ENCODE measurements at places on chromosomes 5 and 9. TPM values are rescaled to one million over a fixed set of nuclear protein-coding genes. Genes with fewer than 3 reads are reported as not detected.

FOXI1 gene
- polyA plus RNA-seq, result not detected

PTGES gene
- polyA plus RNA-seq, result 0.92 TPM

SEC24A gene
- 11.2 TPM for polyA plus RNA-seq

GARNL3 gene
- polyA plus RNA-seq, result 3.0 TPM

PRUNE2 gene
- polyA plus RNA-seq, result 7.4 TPM

ADAMTS2 gene
- polyA plus RNA-seq, result 0.69 TPM

LTC4S gene
- polyA plus RNA-seq, result not detected

POU4F3 gene
- polyA plus RNA-seq, result not detected

NR5A1 gene
- polyA plus RNA-seq, result 0.60 TPM

PCDHB8 gene
- not detected for polyA plus RNA-seq

GRCh38 chr5:81393783-81394718 is at the start of gene ACOT12:
ACOT12 (minus strand) TSS chr5:81394134; CDS start chr5:81394114, 20 bp downstream.
- peak; percentile 61 for DNase-seq

- no peak for DNase-seq
Measured at GRCh38 chr9:134585021-134585561, 56.5 kb upstream of the COL5A1 start.

GRCh38 chr9:86795047-86795442 is 152.3 kb downstream of the GAS1 start:
- no peak for DNase-seq

GRCh38 chr5:43042626-43043399 is 2.7 kb upstream of the ANXA2R start:
- peak; percentile 85 for DNase-seq

DNA sequence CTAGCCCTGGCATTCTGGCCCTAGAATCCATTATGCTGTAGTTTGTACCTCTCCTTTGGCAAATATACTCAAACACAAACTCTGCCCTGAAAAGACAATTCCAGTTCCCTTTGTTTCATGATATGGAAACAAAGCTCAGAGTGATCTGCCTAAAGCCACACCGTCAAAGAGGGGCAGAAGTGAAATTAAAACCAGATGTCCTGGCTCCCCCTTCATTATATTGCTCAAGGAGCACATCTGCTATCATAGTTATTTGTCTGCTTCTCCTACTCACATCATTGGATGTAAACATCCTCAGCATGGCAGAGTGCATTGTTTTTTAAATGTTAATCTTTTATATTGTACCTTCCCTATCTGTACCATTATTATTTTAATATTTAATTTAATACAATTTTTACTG is 266.7 kb upstream of the SMARCA2 start:
- DNase-seq, result no peak

DNA sequence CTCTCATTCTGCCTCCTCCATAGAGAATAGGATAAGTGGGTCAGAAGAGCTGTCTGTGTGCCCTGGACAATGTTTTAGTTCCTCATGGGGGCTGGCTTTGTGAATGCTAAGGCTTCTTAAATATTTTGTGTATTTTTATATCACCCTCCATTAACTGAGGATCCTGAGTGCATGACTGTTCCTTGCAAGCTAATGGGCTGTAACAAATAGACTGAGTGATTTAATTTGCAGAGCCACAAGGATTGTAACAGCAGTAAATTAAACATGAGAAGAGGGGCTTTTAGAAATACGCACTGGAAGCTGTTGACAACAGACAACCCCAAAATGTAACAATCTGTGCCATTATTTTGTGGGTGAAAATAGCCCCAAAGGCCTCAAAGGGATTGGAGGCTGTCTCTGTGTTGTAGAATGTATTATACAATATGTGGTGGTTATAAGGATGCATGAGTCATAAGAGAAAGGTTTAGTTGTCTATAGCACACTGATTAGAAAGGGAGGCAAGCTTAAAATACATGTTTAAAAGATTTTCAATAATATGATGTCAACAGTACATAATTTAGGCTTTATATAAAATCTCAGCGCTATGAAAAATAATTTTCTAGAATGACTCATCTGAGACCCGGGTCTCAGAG is 152.7 kb upstream of the ACTBL2 start:
- no peak for DNase-seq

DNA sequence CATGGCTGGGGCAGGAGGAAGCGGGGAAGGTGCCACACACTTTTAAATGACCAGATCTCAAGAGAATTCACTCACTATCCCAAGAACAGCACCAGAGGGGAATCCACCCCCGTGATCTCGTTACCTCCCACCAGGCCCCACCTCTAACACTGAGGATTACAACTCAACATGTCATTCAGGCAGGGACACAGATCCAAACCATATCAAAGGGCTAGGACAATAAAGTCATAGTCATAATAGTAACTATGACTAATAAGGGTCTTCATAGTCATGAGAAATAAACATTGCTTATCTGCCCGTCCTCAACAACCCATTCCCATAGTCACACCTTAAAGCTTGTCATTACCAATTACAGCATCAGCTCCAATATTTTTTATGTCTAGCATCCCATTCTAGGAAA is 65.3 kb upstream of the SMC2 start:
- no peak for DNase-seq

DNA sequence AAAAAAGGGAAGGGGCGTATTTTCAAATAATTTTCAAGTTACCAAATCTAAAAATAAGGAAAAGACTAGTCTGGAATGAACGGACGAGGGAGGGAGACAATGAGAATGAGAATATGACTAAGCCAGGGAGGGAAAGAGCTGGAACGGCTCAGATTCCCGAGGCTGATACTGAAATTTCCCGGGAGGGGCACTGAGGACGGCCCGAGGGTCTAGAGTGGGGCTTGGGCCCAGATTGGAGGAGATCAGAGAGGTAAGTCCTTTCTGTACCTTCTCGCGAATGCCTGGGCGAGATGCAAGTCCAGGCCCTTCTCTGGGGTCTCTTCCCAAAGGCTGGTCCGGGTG is 3.4 kb upstream of the CCIN start:
- no peak for DNase-seq

DNA sequence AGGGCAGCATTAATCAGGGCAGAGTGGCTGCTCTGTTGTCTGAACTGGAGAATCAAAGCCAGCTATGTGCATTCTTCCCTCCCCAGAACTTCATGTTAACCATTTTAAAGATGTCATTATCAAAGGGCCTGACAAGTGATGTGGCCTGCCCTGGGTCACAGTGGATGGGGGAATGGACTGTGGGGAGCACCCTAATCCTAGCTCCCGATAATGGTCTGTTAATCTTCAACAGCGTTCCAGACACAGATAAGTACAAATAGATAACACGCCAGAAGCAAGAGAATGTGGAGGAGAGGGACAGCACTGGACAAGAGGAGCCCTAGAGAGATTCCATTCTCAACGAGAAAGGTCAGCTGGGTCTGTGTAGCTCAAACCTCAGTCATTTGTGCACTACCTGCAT is 77.5 kb downstream of the DPYSL3 start:
- DNase-seq, result no peak

GRCh38 chr9:88477300-88477751 is 57.7 kb upstream of the NXNL2 start:
- no peak for DNase-seq

GRCh38 chr9:109797006-109797405 is 17.0 kb downstream of the PALM2AKAP2 start:
- no peak for DNase-seq

DNA sequence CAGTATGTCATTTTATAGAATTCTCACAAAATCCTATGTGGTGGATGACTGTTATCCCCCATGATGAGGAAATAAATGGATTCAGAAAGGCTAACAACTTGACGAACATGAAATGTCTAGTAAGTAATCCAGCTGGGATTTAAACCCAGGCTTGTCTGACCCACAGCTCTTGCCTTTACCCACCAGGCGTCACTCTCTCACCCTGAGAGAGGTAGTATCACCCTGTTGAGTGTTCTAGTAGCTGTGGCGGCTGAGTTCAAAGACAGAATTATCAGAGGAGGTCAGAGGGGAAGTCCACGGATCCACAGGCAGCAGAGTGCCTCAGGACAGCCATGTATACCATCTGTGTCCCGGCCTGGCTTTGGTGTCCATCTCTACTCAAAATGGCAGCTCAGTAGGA is 113.8 kb downstream of the ZNF462 start:
- DNase-seq, result no peak

GRCh38 chr5:12022444-12022843 is 118.2 kb upstream of the CTNND2 start:
- no peak for DNase-seq

DNA sequence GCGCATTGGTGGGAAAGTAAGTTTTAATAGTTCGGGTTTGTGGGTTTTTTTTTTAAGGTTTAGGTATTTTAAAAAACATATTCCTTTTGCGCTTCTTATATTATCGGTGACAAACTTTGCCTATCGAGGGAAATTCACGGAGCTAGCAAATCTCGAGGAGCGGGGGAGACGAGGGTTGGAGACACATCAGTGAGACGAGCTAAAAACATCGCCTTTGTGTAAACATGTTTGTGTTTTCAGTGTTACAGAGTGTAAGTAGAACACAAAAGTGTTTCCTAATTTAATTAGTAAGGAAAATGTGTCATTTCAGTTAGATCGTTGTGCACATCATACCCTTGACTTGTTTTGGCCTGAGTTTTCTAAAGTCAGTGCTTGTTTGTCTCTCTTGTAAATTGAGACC is 945 bp downstream of the BTF3 start:
- no peak for DNase-seq

DNA sequence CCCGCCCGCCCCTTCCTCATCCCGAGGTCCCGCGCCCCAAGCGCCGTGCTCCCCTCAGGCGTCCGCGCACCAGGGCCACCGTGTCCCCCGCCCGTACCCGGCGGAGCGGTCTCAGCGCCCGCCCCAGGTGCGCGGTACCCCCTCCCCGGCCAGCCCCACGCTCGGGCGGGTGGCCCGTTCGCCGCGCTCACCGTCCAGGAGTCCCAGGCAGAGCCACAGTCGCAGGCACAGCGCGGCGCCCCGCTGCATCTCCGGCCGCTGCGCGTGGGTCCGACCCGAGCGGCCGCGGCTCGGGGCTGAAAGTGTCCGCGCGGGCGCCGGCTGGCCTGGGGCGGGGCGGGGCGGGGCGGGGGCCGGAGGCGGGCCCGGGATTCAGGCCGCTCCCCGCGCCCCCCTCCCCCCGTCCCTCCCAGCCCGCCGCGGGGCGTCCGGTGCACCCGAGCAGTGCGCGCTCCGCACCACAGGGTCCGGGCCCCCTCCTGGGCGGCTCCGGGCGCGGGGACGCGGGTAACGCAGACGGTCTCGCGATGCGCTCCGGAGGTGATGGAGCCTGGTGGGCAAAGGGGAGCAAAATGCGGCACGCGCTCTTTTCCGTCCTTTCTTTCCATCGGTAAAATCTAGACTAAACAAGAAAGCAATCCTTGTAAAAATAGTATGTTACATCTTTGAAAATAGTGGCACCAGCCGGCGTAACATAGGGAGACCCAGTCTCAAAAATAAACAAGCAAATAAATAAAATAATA is at the start of gene FLT4:
TSS of gene FLT4 (minus strand) at position 304 of the 743 bp plus-strand sequence. CDS start at position 249, 55 bp downstream.
- DNase-seq, result no peak

DNA sequence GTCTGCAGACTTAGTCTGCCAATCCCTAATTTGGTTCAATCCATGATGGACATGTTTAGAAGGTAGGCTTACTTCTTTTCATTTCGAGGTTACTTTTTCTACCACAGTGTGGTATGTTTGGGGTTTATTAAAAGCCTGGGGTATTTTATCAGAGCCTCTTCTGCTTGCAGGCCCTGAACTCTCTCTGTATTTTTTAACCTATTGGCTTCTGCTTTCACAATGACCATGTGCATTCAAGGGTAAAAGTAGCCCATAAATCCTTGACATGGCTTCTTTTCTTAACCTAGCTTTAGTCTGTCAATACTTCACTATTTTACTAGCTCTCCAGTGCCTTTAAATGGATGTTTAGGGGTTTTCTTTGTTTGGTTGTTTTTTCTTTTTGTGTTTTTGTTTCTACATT is 286.6 kb downstream of the FER start:
- DNase-seq, result no peak

DNA sequence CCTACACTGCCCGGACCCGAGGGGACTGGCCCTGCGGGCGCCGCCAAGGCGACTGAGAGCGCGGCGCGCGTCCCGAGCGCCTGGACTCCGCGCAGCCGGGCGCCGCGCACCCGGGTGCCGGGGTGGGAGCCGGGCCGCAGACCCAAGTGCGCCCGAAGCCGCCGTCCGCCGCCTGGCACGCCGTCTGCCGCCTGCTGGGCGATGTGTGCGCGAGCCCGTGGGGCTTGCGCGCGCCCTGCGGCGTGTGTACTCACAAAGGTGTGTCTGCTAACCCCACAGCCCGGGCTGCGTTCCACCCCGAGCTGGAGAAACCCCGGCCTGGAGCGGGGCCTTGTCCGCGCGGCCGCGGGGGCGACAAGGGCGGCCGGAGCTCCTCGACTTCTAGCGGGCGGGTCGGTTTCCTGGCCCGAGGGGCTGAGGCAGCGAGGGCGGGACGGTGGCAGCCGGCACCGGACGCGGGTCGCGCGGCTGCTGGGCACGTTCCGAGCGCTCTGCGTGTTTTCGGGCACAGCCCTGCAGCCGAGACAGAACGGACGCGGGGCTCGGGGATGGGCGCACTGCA is 1.1 kb upstream of the ZSWIM6 start:
- DNase-seq, result peak; percentile 87

DNA sequence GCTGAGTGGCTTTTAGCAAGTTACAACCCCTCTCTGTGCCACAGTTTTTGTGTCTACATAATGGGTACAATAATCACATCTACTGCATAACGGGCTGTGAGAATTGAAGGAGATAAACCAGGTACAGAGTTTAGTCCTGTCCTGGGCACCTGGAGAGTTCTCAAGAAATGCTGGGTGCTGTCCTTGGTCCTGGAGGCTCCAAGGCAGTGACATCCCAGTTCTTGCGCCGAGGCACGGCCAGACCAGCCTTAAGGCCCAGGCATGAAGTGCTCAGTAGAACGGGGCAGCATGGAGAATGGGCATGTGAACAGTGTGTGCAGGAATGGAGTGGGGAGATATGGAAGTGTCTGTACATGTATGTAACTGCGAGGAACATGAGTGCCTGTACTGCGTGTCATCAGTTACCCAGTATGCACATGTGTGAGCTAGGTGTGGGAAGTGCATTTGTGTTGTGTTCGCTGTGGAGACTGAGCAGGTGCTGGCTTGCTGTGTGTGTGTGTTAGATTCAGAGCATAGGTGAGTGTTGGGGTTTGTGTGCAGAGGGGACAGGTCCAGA is 6.3 kb upstream of the UNC5A start:
- DNase-seq, result no peak

GRCh38 chr9:38240051-38240450 is 152.5 kb upstream of the ALDH1B1 start:
- no peak for DNase-seq

GRCh38 chr5:151048526-151048925 is 28.1 kb downstream of the GPX3 start:
- DNase-seq, result no peak

DNA sequence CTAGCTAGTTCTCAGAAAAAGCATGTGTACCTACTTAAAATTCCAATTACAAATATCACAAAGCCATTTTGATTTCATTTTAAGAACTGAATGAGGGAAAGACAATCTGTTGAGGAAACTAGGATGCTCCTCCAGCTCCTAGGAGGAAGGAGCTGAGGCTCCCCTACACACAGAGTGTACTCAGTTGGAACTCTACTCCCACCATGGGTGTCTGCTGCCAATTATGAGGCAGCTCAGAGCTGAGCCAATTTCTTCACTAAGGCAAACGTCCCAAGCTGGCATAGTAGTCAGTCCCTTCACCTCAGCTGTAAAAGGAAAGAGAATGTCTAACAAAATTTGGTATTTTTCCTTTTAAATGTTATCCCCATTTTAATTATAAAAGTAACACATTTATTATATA is 300.0 kb upstream of the TRPC7 start:
- DNase-seq, result no peak
